ENCODE measurements at places on chromosomes 7 and 10. TPM values are rescaled to one million over a fixed set of nuclear protein-coding genes. Genes with fewer than 3 reads are reported as not detected.

Gene STK31
- 0.22 TPM for total RNA-seq

Gene NEUROG3
- total RNA-seq, result 0.78 TPM

Gene CCNJ
- total RNA-seq, result 6.9 TPM

DNA sequence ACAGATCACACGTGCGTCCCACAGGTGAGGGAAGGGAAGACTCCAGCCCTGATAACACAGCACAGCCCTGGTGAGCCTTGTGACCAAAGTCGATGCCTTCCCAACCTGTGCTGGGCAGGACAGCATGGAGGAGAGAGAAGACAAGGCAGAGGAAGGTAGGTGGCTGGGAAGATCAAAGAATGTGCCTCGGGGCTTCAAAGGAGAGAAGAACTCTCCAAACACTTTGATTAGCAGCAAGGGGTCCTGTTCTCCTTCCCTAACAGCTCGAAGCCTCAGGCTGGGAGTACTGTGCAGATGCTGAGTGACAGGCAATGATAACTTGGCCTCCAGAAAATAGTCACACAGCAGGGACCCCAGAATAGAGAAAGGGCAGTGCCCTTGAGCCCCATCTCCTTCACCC is 288.5 kb downstream of the TCERG1L start:
- DNase-seq, result no peak

GRCh38 chr10:110775020-110775375 is 96.7 kb upstream of the PDCD4 start:
- DNase-seq, result no peak

- DNase-seq, result no peak
Observed at GRCh38 chr10:100057948-100058347, 23.7 kb downstream of the CPN1 start.

DNA sequence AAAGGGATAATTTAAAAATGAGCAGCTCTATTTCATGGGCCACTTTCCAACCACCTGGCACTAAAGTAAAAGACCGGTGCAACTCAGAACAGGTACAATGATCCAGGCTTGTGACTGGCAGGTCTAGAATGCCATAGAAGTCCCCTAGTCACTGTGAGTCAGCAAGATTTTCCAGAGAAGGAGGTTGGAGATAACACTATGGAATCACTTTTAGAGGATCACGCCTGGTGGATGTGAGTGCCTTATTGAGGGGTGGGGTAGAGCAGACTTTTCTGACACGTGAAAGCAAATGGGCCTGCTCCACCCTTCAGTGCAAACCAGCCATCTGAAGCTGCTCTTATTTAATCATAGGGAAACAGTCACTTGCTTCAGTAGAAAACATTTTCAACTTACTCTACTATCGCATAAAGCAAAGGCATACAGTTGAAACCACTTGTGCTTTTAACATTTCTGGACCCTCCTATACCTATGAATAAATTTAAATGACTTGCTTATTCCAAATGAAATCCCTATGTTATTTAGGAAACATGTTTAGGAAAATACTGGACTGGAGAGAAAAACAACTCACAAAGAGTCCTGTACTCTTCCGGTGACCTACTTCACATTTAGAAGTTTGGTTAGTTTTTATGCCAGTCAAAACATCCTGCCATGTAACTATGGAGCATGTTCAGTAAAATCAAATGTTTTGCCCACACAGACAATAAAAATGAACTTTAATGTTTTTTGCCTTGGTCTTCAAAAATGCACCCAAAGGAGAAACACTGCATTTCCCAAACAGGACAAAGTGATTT is 21.5 kb upstream of the AKR1C1 start:
- no peak for DNase-seq

- no peak for DNase-seq
Observed at GRCh38 chr7:44112231-44112996, 8.3 kb downstream of the AEBP1 start.

DNA sequence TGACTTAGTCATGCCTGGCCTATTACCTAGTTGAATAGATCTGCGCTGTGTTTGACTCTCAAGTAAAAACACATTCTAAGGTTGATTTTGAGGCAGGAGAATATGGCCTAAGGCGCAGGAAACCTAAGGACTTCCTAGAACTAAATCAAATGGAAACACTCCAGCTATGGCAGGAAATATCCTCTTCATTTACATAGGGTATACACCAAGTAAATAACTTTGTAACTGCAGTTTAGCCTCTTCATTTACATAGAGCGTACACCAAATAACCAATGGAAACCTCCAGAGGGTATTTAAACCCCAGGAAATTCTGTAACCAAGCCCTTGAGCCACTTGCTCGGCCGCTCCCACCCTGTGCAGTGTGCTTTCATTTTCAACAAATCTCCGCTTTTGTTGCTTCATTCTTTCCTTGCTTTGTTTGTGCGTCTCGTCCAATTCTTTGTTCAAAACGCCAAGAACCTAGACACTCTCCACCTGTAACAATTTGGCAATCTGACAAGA is 35.6 kb upstream of the XRCC2 start:
- no peak for DNase-seq

- peak; percentile 81 for DNase-seq
Observed at GRCh38 chr10:91908337-91909116, 759 bp downstream of the FGFBP3 start.

GRCh38 chr7:139071680-139072079 is 35.8 kb upstream of the ZC3HAV1L start:
- DNase-seq, result no peak

GRCh38 chr7:144628176-144628575 is 207.7 kb downstream of the TPK1 start:
- DNase-seq, result no peak

- DNase-seq, result no peak
Observed at GRCh38 chr7:31986878-31987518, 83.2 kb downstream of the PDE1C start.

DNA sequence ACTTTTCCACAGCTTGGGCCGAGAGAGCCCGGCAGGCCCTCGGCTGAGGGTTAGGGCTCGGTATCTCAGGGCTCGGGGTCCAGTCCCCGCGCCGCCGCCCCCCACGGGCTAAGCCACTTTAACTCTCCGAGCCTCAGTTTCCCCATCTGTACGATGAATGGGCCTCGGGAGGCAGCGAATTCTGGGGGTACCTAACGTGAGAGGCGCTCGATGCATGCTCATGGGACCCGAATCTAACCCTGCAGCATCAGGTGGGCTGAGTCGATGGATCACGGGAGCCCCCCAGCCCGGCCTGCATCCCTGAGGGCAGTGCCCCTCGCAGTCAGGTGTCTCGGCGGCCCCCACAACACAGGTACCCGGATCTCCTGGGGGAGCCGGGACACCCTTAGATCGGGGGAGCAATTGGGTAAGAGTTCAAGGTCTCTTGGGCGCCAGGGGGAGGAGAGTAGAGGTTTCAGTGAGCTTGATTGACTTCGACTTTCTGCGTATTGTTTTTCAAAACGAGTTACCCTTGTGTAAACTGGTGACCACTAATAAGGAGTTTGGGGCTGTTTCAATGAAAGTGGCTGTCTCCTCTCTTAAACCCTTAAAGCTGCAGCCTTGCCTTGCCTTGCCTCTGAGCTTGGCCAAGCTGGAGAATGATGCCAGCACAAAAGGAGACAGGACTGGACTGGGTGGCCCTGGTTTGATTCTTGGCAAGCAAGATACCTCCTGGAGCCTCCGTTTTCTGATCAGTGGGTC is 631 bp downstream of the POR start:
- peak; percentile 73 for DNase-seq

- DNase-seq, result no peak
Observed at GRCh38 chr10:336247-336646, 201.0 kb downstream of the ZMYND11 start.

Data from adrenal gland (tissue), 19 donors.